ENCODE measurements at places on chromosomes 7 and 10. TPM values are rescaled to one million over a fixed set of nuclear protein-coding genes. Genes with fewer than 3 reads are reported as not detected.

The FAM237B gene
- total RNA-seq = not detected

The EPHA1 gene
- total RNA-seq = 38.9 TPM

The ALKBH4 gene
- 9.9 TPM for total RNA-seq

The CARD11 gene
- 27.7 TPM for total RNA-seq

The IFIT1B gene
- total RNA-seq = not detected

The CLRN3 gene
- not detected for total RNA-seq

The IL2RA gene
- not detected for total RNA-seq

The CYP2C19 gene
- total RNA-seq = not detected

The NUTM2E gene
- total RNA-seq = 0.20 TPM

The SORCS3 gene
- total RNA-seq = not detected

The OIT3 gene
- total RNA-seq = not detected

- DNase-seq = no peak
These were observed 3.5 kb upstream of the HBP1 start for GRCh38 chr7:107165341-107165740.

- peak; percentile 82 for DNase-seq
These were observed 351.2 kb upstream of the AKR1E2 start for GRCh38 chr10:4474829-4475228.

GRCh38 chr10:71804077-71804476 is 30.8 kb upstream of the VSIR start:
- no peak for DNase-seq

DNA sequence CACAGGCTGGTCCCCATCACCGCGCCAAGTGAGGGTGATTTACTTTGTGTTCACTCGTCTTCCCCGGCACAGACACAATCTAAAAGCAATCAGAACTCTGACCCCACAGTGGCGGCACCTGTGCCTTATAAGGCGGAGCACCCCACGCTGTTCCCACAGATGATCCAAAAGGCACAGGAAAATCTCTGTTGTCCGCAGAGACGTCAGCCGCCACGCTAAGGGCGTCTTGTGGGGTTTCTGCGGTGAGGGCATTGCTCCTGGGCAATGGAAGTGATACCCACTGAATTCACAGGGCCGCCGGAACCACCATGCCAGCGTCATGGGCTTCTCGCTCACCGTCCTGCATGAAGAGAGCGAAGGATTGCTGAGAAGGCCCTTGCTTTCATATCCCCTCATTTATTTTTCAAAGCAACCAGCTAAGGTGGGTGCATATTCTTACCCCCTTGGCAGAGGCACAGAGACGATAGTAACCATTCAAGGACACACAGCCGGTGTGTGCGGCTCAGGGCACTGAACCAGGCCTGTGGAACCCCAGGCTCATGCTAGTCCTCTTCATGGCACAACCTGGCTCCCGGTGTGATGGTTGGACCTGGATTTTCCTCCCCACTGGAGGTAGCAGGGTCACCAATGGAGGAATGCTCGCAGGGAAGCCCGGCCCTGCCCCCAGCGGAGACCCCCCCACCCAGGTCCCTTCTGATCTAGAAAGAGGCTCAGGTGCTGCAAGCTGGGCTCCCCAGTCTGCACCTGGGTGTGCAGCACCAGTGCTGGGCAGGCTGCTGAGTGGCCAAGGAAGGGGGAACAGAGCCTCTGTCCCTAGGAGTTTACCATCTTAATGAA is 279.0 kb downstream of the TCERG1L start:
- DNase-seq = no peak

DNA sequence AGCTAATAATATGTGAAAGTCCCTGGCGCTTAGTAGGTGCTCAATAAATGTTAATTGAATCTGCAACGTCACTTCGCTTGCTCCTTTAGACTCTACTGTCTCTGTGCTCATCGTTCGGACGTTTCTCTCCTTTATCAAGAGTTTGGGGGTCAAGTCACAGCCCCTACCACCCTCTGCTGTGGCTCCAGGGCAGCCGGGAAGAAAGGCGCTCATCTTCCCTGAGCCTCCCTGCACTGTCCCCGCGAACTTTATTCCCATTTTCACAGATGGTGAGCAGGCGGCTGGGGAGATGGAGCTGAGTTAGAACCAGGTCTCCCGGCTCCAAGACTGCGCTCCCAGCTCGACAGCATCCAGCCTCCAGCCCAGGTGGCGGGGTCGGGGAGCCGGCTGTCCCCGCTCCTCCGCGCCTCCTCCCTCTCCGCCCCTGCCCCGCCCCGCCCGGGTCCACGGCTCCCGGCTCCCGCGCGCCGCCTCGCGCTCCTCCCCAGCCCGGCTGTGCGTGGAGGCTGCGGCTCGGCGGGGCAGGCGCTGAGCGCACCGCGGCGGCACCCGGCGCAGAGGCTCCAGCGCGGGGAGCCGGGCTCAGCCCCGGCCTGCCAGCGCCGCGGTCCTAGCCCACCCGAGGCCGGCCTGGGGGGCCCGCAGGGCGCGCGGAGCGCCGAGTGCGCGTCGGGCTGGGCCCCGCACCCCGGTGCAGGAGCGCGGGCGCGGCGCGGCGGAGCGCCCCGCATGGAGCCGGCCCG is at the start of gene CLEC2L:
CLEC2L (plus strand) TSS at position 487 of the 743 bp plus-strand sequence; CDS start at position 730, 243 bp downstream.
- DNase-seq = no peak

- peak; percentile 30 for DNase-seq
These were observed 153.3 kb downstream of the STK31 start for GRCh38 chr7:23863209-23863787.

GRCh38 chr10:75407224-75407712 is 5.7 kb upstream of the ZNF503 start:
- no peak for DNase-seq

GRCh38 chr7:16369855-16370254 is 51.5 kb downstream of the CRPPA start:
- DNase-seq = no peak

GRCh38 chr10:18352175-18352574 is 212.0 kb downstream of the CACNB2 start:
- no peak for DNase-seq

GRCh38 chr7:149765399-149766121 is 7.8 kb downstream of the ZNF467 start:
- no peak for DNase-seq

GRCh38 chr7:37999673-38000072 is 79.2 kb downstream of the EPDR1 start:
- DNase-seq = no peak

GRCh38 chr10:32256613-32257437 is 90.1 kb downstream of the EPC1 start:
- peak; percentile 22 for DNase-seq

DNA sequence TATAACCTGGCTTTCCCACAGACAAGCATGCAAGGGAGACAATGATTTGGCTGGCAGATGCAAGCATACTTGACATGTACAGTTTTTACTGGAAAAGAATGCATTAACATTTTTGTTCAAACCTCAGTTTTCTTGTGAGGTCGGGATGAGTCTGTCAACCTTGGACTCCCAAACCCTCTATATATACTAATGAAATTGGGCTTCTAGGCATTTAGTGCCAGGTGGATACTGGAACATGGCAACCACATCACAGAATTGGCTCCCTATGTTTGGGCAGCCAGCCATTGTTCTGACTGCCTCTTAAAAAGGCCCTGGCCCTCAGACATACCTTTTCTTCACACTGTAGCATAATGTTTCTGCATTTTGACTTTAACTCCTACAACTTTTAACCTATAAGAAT is 39.1 kb downstream of the CDK6 start:
- no peak for DNase-seq

GRCh38 chr7:108181073-108181985 is 51.2 kb upstream of the LAMB4 start:
- DNase-seq = no peak

DNA sequence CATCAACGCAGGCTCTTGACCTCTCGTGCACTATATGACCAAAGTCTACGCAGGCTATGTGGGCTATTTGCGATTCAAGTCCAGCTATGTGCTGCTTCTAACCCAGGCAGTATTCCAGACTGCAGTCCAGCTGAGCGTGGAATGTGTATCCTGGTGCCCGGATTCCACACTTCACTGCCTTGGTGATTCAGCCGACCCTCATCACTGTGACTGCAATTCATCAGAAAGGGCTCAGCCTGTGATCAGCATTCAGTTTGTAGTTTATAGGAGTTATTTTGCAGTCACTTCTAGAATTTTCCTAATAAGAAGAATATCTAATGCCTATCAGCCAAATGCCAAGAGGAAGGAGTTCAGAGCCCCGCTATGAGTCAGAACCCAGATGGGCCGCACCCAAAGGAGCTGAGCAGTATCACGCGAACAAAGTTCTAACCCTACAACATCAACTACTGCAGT is 119.8 kb upstream of the LANCL2 start:
- peak; percentile 54 for DNase-seq

DNA sequence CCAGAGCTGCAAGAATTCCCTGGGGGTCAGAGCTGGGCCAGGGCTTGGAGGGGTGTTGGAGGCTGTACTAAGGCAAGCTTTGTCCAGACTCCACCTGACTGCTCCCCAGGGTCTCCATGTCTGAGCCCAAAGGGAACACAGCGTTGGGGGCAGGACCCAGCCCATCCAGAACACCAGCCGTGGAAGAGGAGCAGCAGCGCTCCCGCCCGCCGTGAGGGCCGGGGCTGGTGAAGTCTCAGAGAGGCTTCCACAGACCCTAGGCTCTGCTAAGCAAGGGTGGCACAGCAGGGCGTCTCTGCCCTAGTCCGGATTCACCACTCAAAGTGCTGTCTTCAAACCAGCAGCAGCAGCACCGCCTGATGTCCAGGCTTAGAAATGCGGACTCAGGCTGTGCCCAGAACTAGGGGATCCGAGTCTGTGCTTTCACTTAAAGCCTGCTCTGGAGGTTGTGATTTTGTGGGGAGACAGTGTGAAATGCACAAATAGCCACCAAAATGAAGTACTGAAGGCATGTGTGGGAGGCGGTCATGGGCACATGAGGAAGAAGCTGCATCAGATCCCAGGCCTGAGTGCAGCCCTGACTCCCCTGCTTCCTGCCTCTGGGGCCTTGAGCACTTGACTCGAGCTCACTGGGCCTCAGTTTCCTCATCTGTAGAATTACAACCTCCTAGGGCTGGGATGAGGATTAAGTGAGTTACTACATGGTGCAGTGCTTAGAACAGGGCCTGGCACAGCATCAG is 16.6 kb upstream of the AQP1 start:
- DNase-seq = no peak

- no peak for DNase-seq
These were observed 366.1 kb downstream of the EXOC4 start for GRCh38 chr7:133618970-133619369.

DNA sequence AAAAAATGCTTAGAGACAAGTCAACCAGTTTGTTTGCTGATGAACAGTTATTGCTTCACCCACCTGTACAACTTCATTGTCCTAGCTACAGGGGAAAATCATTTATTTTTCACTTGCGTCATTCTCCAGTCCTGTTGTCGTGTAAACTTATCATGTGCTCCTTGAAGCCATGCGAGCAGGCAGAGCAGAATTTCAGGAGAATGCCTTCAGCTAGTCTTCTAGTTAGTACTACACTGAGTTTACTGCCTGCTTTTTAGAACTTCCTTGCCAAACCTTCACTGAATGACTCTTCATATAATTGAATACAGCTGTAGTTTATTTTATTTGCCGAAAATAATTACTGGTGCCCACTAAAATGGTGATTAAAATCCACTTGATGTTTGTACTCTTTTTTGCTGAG is 15.6 kb downstream of the RPA3 start:
- no peak for DNase-seq

DNA sequence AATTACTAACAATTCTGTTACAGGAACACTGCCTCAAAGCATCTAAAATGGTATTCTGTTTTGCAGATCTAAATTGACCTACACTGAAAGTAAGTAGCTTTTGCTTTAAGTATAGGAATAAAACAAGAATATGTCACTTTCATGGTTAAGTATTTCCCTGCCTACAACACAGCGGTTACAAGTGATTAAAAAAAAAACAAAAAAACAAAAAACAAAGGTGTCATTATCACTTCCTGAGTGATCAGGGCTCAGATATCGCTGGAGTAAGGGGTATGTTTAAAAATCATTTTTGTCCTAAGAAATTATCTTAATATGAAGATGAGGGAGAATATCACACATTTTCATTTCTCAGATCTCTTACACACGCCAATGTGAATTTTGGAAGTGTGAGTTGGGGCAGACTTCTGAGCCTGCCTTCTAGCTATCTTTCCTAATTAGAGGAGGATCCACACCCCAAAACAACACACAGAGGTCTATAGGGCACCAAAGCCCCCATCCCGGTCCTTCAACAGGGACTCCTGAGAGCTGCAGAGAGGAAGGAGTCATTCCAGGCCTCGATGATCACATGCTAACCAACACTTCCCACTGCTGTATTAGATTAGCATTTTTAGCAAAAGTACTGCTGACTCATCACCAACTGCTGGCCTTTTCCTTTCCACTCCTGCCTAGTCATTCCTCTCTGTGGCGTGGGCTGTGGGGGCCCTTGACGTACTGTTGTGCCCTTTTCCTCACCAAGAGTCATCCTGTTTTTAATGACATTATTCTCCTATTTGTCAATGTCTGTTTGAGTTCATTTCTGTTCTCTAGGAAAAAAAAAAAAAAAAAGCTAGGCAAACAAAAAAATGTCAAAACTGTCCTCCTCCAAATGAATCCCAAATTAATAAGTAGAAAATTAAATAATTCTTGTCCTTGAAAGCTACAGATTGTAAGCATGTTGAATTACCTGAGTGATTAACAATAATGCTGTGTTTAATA is 31.2 kb downstream of the PRTFDC1 start:
- DNase-seq = peak; percentile 76

DNA sequence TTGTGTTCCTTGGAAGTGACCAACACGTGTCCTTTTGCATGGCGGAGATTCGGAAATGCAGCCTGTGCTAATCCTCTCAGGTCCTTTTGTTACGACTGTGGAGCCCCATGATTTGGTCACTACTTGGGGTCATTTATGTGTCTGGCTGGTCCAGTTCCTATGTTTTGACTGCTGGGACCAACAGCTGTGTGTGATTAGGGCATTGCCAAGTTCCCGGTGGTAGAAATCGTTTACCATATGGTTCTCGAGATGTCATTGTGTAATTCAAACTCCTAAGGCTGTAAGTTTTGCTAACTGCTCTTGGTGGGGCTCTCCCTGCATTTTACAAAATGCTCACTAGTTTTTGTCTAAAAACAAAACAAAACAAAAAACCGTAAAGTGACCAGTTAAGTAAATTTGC is 62.0 kb downstream of the CCNY start:
- DNase-seq = no peak

GRCh38 chr10:127738512-127739424 is 1.8 kb downstream of the FOXI2 start:
- DNase-seq = no peak

- no peak for DNase-seq
These were observed 36.7 kb upstream of the RADIL start for GRCh38 chr7:4919969-4920766.

DNA sequence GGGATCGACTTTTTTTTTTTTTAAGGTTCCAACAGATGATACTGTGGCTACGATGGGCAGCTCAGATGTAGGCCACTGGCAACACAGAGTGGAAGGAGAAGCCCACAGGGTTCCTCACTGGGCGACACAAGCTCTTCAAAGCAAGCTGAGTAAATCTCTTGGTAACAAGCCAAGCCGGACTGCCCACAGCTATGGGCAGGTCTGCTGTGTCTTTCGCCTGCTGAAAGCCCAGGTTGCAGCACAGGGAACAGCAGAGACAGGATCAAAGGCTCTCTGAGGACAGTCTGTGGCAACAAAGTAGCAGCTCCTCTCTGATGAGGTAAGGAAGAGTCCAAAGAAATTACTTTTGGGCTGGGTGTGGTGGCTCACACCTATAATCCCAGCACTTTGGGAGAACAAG is 83.6 kb downstream of the KCNMA1 start:
- DNase-seq = no peak
